Left ventricle myocardium inferior (tissue), 1 donor: ENCODE measurements at places on chromosomes 13 and 19. TPM values are rescaled to one million over a fixed set of nuclear protein-coding genes. Genes with fewer than 3 reads are reported as not detected.

KASH5 gene
- total RNA-seq = not detected

FPR1 gene
- total RNA-seq = 4.5 TPM

GRCh38 chr13:99399623-99399974, 92.4 kb upstream of the GPR183 start:
- no peak overlapping the region for H3K4me3 ChIP-seq
- H3K27ac ChIP-seq = no peak overlapping the region
- DNase-seq = no peak
- peaks cover 12% of the 10 kb centered on the region for H3K27me3 ChIP-seq
- H3K4me1 ChIP-seq = no peaks in the 10 kb centered on the region

DNA sequence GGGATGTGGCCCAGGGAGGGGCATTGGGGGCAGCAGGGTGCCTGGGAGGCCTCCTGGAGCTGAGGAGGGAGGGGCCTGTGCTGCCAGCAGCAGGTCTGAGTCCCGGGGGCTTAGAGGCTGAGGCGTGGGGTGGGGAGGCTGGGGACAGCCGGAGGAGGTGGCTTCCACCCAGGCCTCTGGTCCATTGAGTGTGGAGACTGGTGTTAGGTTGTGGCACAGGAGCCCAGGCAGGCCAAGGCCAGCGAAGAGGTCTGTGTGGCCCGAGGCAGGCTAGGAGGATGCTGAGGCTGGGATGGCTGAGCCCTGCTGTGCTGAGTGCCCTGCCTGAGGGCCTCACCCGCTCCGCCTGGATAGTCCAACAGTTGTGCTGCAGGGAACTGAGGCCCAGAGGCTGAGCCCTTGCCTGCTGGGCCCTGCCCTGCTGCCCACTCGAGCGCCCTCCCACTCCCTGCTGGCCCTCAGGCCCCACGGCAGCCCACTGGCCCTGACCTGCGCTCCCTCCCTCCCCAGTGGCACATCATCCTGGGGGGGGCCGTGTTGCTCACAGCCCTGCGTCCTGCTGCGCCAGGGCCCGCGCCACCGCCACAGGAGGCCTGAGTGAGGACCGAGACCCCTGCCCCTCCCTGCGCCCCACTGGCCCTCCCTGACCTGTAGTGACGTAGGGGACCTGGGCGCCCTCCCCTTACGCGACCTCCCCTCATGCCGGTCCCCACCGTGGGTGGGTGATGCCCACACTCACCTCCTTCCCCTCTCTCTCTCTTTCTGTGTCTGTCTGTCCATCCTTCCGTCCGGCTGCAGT, 4.9 kb upstream of the GARIN5A start:
- no peak overlapping the region for H3K4me3 ChIP-seq
- H3K36me3 ChIP-seq = peaks cover 57% of the 10 kb centered on the region
- no peak for DNase-seq
- H3K27me3 ChIP-seq = no peaks in the 10 kb centered on the region
- peaks cover 41% of the 10 kb centered on the region for H3K4me1 ChIP-seq

- H3K27ac ChIP-seq = peak overlapping the region; percentile 65
- DNase-seq = no peak
- H3K4me1 ChIP-seq = peaks cover 10% of the 10 kb centered on the region
- no peak overlapping the region for H3K4me3 ChIP-seq
- H3K36me3 ChIP-seq = no peaks in the 10 kb centered on the region
- no peaks in the 10 kb centered on the region for H3K27me3 ChIP-seq
Observed at GRCh38 chr13:50730496-50731351, 112.8 kb downstream of the DLEU7 start.

DNA sequence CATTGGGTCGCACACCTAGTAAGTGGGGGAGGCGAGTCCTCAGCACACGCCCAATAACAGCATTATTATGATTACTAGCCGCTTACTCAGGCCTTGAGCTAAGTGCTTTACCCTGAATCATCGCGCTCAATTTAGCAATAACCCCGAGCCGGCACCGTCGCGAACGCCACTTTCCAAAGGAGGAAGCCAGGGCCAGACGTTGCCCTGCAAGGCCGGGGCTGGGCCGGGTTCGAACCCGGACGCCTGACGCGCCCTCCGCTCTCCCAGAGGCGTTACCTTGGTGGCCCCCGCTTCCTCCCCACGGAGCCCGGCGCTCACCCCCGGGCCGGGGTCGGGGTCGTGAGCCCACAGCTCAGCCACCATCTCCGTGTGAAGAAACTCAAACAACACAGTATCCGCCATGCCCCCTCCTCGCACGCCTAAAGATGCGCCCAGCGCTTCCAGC, at the start of gene TRAPPC6A:
TSS of gene TRAPPC6A (minus strand) at position 421 of the 445 bp plus-strand sequence. CDS start at position 402, 19 bp downstream.
- H3K27me3 ChIP-seq = no peaks in the 10 kb centered on the region
- peak within 1 kb of the TSS; percentile 87 for H3K4me3 ChIP-seq
- H3K27ac ChIP-seq = peak within 1 kb of the TSS; percentile 91
- peaks cover 39% of the 10 kb centered on the region for H3K4me1 ChIP-seq

DNA sequence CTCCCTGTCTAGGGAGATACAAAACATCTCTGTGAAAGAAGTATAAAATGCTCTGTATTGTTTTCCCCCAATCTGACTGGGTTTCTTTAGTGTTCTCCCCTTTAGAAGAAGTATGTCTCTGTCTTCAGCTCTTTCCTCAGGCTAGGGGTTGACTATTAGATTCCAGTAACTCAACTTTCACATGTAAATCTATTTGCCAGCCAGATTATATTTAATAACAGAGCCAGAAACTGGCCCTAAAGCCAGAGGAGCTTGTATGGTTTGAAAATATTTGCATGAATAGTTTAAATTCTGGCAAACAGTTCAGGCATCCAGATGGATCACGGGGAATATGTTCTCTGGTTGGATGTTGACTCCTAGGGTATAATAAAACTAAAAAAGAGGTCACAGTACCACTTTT, 22.3 kb upstream of the CYSLTR2 start:
- peaks cover 21% of the 10 kb centered on the region for H3K4me1 ChIP-seq
- no peaks in the 10 kb centered on the region for H3K36me3 ChIP-seq
- no peak for DNase-seq
- H3K4me3 ChIP-seq = no peak overlapping the region
- peak overlapping the region; percentile 88 for H3K27ac ChIP-seq
- no peaks in the 10 kb centered on the region for H3K27me3 ChIP-seq

DNA sequence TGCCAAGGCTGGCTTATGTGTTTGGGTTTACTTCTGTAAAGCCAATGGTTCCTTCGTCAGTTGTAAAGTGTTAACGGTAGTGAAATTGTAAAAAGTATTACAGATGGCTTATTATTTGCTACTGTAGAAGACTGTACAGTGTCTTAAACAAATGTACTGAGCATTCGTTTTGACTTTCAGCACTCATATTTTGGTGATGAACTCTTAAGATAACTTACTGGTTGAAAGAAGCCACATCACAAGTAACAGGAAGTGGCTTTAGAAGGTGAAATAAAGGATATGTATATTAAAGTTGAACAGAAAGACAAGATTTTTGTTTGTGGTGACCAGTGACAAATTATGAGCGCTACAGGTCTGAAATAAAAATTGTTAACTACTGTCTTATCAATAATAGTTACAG, 64.2 kb downstream of the URI1 start:
- DNase-seq = no peak
- no peaks in the 10 kb centered on the region for H3K27me3 ChIP-seq
- H3K4me1 ChIP-seq = no peaks in the 10 kb centered on the region
- no peak overlapping the region for H3K4me3 ChIP-seq
- H3K36me3 ChIP-seq = peaks cover 25% of the 10 kb centered on the region
- H3K27ac ChIP-seq = no peak overlapping the region
